Left cardiac atrium (tissue), 4 donors: ENCODE measurements at places on chromosomes 16 and 17.

DNA sequence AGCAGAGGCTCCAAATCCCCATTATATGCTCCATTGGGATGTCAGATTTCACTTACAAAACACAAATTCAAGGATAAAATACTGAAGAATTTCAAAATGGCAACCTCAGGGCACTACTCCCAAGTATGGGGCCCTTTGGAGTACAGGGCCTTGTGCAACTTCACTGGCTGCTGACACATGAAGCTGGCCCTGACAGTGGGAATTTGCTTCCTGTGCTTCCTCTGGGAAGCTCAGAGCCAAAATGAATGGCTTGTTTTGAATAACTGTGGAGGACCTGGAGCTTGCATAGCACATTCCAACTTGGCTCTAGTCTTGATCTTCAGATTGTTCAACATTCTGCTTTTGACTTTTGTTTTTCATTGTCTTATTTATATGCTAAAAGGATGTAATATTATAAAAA lies 52.3 kb upstream of the HNF1B start:
- DNase-seq = no peak

DNA sequence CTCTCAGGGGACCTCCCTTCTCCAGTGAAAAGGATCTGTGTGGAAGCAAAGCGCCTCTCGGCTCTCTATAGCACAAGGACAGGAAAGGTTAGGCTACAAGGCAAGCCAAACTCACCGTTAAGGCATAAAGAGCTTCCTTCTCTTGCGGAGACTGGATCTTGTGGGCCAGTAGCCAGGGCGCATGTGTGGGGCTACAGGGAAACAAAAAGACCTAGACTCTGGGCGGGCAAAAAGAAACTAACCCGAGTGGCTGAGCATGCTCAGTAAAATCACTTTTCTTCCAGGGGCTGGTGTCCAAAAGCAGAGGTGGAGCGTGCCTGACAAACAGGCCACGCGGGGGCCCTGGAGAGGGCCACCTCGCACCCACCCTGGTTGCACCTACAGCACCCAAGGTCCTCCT lies 16.1 kb downstream of the GGA2 start:
- DNase-seq = no peak

DNA sequence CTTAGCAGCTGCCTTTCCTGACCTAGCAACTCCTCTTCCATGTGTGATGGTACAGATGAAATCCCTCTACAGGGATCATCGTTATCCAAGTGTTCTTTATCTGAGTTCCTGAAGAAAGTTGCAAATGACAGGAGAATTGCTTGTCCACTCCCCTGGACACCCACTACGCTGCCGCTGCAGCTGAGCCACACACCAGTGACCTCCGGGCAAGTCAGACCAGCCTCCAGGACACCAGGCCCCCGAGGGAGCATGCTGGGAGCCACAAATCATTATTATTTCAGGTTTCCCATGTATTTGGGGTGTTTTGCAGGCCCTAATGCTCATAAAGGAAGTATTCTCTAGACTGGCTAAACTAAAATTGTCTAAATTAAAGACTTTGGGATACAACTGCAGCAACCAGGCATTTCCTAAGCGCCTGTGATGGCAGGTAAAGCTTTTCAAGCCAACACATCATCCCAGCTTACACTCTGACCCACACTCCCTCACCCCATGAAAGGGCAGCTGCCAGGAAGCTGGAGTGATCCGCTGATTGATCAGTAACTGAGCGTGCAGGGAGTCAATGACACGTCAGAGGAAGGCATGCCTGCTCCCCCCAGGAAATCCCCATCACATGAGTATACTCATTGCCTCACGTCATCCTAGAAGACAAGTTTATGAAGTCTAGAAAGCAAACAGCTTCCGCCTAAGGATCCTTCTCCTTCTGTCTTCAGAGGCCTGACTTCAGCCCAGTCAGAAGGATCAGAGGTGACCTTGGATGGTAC lies 14.4 kb downstream of the FA2H start:
- no peak for DNase-seq

- DNase-seq = no peak
These were observed 53.2 kb downstream of the CPPED1 start for GRCh38 chr16:12750554-12750918.

DNA sequence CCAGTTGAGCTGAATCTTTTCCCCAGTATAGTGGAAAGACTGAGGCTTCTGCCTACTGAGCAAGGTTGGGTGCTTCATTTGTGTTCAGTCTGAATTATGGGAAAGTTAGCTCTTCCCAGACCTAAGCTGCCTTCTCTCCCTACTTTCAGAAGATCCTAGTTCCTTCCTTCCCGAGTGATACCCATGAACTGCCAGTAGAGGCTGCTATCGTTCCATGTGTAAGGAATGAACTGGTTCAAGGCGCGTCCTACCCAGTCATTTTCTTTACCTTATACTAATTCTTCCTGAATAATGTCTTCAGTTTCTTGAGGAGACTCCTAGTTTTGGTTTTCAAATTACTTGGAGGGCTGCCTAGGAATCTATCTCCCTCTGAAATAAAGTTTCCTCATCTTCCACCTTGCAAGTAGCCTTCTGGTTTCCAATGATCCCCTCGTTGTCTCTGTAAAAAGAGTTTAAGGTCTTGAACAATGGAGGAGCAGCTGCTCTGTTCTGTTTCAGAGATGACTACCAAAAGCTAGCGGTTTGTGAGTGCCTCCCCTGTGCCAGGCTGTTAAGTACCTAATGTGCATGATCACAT lies 934 bp upstream of the AOC2 start:
- no peak for DNase-seq

- DNase-seq = no peak
These were observed 4.0 kb downstream of the LYRM1 start for GRCh38 chr16:20904507-20905081.

DNA sequence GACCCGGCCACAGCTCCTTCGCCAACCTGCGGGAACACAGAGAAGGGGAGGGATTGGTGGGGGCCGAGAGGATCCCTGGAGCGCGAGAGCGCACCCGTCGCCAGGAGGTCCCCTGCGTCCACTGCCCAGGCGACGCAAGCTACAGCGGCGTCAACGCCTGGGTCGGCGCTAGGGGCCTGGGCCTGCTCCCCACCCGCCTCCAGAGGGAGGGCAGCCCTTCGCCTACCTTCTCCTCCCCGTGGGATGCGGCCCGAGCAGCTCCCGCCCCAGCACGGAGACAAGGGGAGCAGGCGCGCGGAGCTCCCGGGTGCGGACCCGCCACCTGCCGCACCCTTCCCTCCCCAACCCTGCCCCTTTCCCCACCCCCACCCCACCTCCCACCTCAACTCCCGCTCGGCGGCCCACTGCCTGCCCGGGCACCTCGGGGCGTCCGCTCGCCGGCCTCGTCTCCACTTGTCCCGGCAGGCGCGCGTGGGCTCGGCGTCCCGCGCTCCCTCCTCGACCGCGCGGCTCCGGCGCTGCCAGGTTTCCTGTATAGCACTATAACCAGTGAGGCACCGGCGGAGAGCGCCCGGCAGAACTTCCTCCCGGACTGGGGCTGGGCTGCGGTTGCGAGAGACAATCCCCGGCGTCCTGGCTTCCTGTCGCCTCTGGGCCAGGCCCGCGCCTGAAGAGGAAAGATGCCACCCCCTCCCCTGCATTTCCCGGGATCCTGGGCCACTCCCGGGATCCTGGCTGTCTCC lies 119.1 kb upstream of the SMURF2 start:
- peak; percentile 81 for DNase-seq

DNA sequence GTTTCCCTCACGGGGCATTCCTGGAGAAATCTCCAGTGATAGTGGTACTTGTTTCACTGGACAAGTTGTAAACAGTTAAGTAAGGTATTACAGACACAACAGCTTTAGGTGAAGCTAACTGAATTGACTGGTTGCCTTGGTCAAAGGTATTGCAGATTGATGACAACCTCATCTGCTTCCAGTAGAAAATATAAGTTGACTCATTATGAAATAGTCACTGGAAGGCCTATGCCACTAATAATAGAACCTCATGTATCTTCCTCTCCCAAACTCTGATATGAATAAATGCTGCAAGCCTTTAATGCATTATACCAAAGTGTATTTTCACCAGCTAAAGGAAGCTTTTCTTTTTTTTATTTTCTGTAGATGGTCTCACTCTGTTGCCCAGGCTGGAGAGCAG lies 44.8 kb downstream of the GLG1 start:
- no peak for DNase-seq

GRCh38 chr17:76792348-76792747 lies 54.4 kb downstream of the MFSD11 start:
- no peak for DNase-seq

- DNase-seq = no peak
These were observed 3.4 kb upstream of the PDZD9 start for GRCh38 chr16:22004341-22004740.

GRCh38 chr17:57136355-57136754 lies 51.3 kb downstream of the AKAP1 start:
- DNase-seq = no peak

DNA sequence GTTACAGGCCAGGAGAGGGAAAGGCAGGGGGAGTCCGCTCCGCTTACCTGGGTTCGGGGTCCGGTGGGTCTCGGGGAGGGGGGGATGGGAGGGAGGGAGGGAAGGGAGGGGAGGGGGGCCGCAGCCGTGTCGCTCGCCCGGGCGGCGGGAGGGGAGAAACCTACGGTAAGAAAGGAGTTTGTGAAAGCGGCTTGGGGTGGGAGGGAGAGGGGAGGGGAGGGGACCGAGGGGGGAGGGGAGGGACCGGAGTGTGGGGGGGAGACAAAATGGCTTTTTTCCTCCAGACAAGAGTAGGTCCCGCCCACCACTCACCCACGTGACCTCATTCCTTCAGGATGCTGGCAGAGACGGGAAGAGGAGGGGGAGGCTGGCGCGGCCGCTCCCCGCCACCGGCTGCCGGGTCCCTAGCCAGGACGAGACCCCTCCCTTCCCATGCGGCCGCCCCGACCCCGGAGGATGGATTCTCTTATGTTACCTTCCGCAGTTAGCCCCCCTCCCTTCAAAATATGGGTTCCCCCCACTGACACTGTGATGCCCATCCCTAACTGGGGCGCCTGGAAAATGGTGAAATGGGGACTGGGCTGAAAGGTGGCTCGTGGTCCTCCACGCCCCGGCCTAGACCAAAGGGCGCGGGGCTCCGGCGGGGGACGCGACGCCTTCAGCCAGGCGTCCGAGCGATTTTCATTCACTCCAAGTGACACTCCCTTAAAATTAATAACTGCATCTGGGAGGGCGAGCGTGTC lies at the start of gene PCGF2:
Gene PCGF2, minus strand, starts transcription at position 188 of the 743 bp plus-strand sequence. CDS start 7,934 bp downstream, outside the sequence.
- peak; percentile 97 for DNase-seq
